ENCODE measurements at places on chromosomes 1 and 21.

DNA sequence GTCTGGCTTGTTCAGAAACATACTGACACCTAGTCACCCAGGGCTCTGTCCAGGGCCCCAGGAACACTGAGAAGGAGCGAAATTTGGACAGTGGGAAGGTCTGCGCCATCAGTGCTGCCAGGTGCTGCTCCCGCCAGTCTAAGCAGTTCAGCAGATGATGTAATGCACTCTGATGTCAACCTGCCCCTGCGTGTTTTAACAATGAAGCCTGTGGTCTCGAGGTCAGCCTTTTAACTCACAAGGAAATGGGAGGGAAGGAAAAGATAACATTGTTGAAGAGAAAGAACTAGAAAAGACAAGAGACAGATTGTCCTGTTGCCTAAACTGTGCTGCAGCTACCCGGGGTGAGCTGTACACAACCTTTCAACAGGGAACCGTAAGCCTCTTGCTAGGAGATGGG is 126.6 kb upstream of the IFFO2 start:
- H3K27ac ChIP-seq = no peak overlapping the region
- H3K27me3 ChIP-seq = no peaks in the 10 kb centered on the region
- no peak overlapping the region for H3K4me3 ChIP-seq
- peaks cover 92% of the 10 kb centered on the region for H3K36me3 ChIP-seq
- peaks cover 23% of the 10 kb centered on the region for H3K4me1 ChIP-seq

DNA sequence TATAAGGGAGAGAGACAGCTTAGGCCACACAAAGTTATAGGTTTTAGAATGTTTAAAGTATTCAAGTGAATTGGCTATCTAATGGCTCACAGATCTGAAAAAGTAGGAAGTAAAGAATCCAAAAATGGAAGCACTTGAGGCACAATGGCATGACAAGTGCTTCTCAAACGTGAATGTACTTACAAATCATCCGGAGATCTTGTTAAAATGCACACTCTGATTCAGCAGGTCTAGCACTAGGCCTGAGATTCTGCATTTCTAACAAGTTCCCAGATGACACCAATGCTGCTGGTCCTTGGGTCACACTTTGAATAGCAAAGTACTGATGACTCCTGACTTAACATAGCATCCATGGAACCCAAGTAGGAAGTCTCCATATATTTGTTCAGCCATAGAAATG is 20.9 kb upstream of the AGL start:
- H3K4me1 ChIP-seq = no peaks in the 10 kb centered on the region
- H3K36me3 ChIP-seq = no peaks in the 10 kb centered on the region
- H3K27me3 ChIP-seq = no peaks in the 10 kb centered on the region
- H3K27ac ChIP-seq = no peak overlapping the region

- H3K27ac ChIP-seq = peak overlapping the region; percentile 84
- peaks cover 8% of the 10 kb centered on the region for H3K27me3 ChIP-seq
- DNase-seq = no peak
- H3K4me3 ChIP-seq = peak overlapping the region; percentile 46
These were observed 10.7 kb upstream of the COL16A1 start for GRCh38 chr1:31714442-31715086.

GRCh38 chr21:17650292-17650691 is 37.6 kb upstream of the BTG3 start:
- no peaks in the 10 kb centered on the region for H3K4me1 ChIP-seq
- no peak overlapping the region for H3K4me3 ChIP-seq
- H3K36me3 ChIP-seq = no peaks in the 10 kb centered on the region
- H3K27ac ChIP-seq = no peak overlapping the region
- no peak for DNase-seq
- H3K27me3 ChIP-seq = no peaks in the 10 kb centered on the region

GRCh38 chr1:163267962-163268361 is 53.8 kb upstream of the NUF2 start:
- no peaks in the 10 kb centered on the region for H3K27me3 ChIP-seq
- no peaks in the 10 kb centered on the region for H3K36me3 ChIP-seq
- no peak overlapping the region for H3K27ac ChIP-seq
- H3K4me3 ChIP-seq = no peak overlapping the region

GRCh38 chr1:25503551-25504426 is 39.6 kb upstream of the LDLRAP1 start:
- no peak overlapping the region for H3K27ac ChIP-seq
- peaks cover 4% of the 10 kb centered on the region for H3K36me3 ChIP-seq
- DNase-seq = peak; percentile 86

GRCh38 chr1:59108481-59109317 is 188.2 kb upstream of the FGGY start:
- H3K4me1 ChIP-seq = no peaks in the 10 kb centered on the region
- H3K4me3 ChIP-seq = no peak overlapping the region

DNA sequence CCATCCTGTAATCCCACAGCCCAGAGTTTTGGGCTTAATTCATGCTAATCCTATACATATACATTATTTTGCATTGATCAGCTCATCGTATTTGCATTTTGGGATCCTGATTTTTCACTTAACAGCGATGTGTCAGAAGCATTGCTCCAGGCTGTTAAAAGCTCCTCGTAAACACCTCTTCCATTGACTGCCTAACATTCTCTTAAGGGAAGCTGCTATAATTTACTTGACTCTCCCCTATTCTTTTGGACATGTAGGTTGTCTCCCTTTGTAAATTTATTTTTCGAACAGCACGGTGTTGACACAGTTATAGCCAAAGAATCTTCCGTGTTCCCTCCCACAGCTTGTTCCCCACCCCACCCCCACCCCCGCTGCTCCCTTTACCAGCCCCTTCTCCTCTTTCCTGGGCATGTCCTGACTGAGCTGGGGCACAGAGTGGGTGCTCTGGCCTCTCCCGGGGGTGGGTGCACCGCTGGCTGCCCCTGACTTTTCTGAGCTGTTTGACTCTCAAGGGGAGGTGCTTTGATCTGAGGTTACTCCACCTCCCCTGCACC is 22.8 kb downstream of the LDLRAP1 start:
- no peak overlapping the region for H3K4me3 ChIP-seq
- peaks cover 17% of the 10 kb centered on the region for H3K36me3 ChIP-seq
- peaks cover 20% of the 10 kb centered on the region for H3K4me1 ChIP-seq
- peak overlapping the region; percentile 85 for H3K27ac ChIP-seq
- DNase-seq = no peak
- H3K27me3 ChIP-seq = no peaks in the 10 kb centered on the region

DNA sequence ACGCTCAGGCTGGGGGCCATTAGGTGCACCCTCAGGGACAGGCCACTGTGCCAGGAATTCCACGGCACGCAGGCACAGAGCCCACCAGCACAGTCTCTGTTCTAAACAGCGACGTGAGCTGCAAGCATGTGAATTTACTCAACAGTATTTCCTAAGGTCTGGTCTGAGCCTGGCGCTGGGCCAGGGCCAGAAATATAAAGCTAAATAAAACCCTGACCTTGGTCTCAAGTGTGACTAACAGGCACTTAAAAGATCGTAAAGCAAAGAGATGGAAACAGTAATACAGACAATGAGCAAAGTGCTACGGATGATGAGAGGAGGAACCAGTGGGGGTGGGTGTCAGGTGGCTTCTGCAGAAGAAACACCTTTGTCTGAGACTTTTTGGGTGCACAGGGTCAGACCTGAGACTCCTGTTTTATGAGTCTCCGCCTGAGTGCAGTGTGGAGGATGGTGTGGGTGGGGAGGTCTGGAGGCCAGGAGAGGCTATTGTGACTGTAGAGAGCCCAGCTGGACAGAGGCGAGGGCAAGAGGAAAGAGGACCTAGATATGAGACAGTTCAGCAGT is 53.4 kb upstream of the EDN2 start:
- H3K27ac ChIP-seq = no peak overlapping the region
- H3K27me3 ChIP-seq = no peaks in the 10 kb centered on the region
- peak; percentile 69 for DNase-seq
- no peaks in the 10 kb centered on the region for H3K36me3 ChIP-seq
- H3K4me3 ChIP-seq = no peak overlapping the region

GRCh38 chr1:207963427-207964194 is 52.7 kb upstream of the CD34 start:
- peaks cover 29% of the 10 kb centered on the region for H3K4me1 ChIP-seq
- no peaks in the 10 kb centered on the region for H3K27me3 ChIP-seq
- DNase-seq = peak; percentile 95
- H3K4me3 ChIP-seq = peak overlapping the region; percentile 66
- no peaks in the 10 kb centered on the region for H3K36me3 ChIP-seq

DNA sequence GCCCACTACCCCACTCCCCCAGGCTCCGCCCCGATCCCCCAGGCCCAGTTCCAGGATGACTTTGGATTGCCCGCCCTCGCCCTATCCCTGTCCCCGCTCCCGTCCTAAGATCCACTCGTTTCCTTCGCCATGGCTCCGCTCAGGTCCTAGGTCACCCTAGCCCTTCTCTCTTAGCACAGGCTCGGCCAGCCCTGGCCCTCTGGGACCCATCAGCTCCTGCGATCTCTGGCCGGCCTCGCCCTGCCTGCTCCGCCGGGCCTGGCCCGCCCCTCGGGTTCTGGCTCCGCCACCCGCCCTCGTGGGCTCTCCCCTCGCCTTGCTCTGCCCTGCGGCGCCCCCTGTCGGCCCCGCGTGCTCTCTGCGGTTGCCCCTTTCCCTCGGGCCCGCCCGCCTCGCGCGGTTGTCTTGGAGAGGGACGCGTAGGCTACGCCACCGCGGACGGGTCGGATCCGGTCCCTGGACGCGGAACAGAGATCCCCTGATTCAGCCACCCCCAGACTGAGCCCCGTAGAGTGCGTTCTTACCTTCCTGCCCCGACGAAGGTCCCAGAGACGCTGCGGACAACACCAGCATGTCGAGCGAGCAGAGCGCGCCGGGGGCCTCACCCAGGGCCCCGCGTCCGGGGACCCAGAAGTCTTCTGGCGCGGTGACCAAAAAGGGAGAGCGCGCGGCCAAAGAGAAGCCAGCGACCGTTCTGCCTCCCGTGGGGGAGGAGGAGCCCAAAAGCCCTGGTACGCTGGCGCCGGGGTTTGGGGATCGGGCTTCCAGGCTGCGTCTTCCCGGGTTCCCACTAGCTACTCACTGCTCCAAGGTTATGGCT is at the start of gene LRRC71:
Gene LRRC71, plus strand, starts transcription at position 400 of the 820 bp plus-strand sequence. Its CDS starts 172 bp downstream, at position 572.
- H3K4me1 ChIP-seq = peaks cover 23% of the 10 kb centered on the region
- peak; percentile 89 for DNase-seq
- H3K36me3 ChIP-seq = peaks cover under 1% of the 10 kb centered on the region
- no peak within 1 kb of the TSS for H3K4me3 ChIP-seq

DNA sequence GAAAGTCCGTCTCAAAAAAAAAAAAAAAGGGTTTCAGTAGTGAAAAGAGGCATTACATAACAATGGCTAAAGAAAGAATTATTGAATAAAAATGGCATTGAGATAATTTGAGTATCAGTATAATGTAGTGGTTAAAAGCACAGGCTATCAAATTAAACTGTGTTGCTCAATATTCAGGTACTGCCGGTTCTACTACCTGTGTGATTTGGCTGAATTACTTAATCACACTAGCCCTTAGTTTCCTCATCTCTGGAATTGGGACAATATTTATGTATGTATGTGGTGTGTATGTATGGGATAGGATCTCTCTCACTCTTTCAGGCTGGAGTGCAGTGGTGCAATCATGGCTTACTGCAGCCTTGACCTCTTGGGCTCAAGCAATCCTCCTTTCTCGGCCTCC is 56.1 kb upstream of the TEKT2 start:
- no peak overlapping the region for H3K4me3 ChIP-seq
- H3K27ac ChIP-seq = no peak overlapping the region
- no peaks in the 10 kb centered on the region for H3K27me3 ChIP-seq
- DNase-seq = no peak
- no peaks in the 10 kb centered on the region for H3K4me1 ChIP-seq

GRCh38 chr1:119841306-119841705 is 30.0 kb upstream of the REG4 start:
- no peak overlapping the region for H3K27ac ChIP-seq
- no peak overlapping the region for H3K4me3 ChIP-seq
- no peaks in the 10 kb centered on the region for H3K27me3 ChIP-seq
